Activated CD4-positive, alpha-beta T cell treated with anti-CD3 and anti-CD28 coated beads, Interleukin-2, amount 10 ng/mL, durations not matched to agents 7 days and 5 days (primary cell): ENCODE measurements at places on chromosomes 7 and 10. TPM values are rescaled to one million over a fixed set of nuclear protein-coding genes. Genes with fewer than 3 reads are reported as not detected.

FAM149B1 gene
- total RNA-seq, result 17.0 TPM

HMX2 gene
- not detected for total RNA-seq

TBRG4 gene
- total RNA-seq, result 102 TPM

ZNF467 gene
- total RNA-seq, result 0.32 TPM

TSPAN13 gene
- total RNA-seq, result 0.31 TPM

VPS37D gene
- total RNA-seq, result not detected

ETV1 gene
- 0.05 TPM for total RNA-seq

DNA sequence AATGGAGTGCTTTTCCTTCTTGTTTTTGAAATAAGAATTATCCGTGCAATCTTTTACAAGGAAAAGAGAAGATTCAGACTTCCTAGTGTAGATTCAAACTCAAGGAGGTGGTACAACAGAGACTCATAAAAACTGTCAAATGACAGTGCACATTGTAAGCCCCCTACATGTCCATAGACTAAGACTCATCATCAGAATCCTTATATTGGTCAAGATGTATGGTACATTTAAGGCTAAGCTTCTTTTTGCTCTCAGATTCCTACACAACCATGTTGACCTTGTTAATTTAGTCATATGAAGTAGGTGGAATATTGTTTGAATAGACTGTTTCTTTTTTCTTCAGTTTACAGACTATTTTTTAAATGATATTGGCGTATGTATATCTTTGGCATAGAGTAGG is 11.6 kb downstream of the CD36 start:
- no peaks in the 10 kb centered on the region for H3K4me1 ChIP-seq
- H3K27ac ChIP-seq, result no peak overlapping the region
- no peak overlapping the region for H3K4me3 ChIP-seq

DNA sequence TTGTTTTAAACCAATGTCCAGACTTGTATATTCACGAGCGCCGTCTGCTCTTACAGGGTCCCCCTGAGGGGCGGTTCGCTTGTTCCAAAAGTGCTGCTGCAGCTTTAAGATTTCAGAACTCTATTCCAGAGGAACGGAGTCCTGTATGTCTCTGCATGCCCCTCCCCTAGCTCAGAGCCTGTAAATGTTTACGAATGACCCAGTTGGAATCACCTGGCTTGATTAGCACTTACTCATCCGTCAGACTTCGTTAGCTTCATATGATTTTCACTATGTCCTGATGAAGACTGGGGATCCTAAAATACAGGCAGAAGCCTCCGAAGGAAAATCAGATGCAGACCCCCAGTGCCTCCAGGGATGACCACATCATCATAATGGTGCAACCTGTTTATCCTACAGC is 4.5 kb upstream of the CHST15 start:
- H3K27me3 ChIP-seq, result peaks cover 35% of the 10 kb centered on the region
- peaks cover 4% of the 10 kb centered on the region for H3K4me1 ChIP-seq
- H3K27ac ChIP-seq, result no peak overlapping the region
- no peak for DNase-seq

- H3K27ac ChIP-seq, result no peak overlapping the region
- no peak overlapping the region for H3K4me3 ChIP-seq
- DNase-seq, result no peak
- no peaks in the 10 kb centered on the region for H3K27me3 ChIP-seq
- H3K4me1 ChIP-seq, result peaks cover 38% of the 10 kb centered on the region
Measured at GRCh38 chr7:43890468-43890867, 15.9 kb downstream of the URGCP start.

DNA sequence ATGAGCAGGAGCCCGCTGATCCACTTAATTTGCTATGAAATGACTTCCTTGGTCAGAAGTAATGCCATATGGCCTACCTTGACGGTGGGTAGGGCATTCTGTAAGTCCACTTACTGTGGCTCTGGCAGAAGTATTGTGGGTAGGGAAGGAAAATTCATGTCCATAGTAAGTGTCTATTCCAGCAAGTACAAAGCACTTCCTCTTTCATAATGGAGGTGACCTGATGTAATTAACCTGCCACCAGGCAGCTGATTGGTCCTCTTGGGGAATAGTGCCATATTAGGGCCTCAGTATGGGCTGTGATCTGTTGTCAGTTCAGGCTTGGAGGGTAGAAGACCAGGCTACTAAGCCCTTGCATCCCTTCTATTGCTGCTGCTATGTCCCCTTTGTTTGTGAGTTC is 103.9 kb downstream of the SLC37A3 start:
- H3K36me3 ChIP-seq, result no peaks in the 10 kb centered on the region
- peaks cover 5% of the 10 kb centered on the region for H3K4me1 ChIP-seq
- no peak overlapping the region for H3K4me3 ChIP-seq
- no peak overlapping the region for H3K27ac ChIP-seq
- H3K27me3 ChIP-seq, result no peaks in the 10 kb centered on the region

DNA sequence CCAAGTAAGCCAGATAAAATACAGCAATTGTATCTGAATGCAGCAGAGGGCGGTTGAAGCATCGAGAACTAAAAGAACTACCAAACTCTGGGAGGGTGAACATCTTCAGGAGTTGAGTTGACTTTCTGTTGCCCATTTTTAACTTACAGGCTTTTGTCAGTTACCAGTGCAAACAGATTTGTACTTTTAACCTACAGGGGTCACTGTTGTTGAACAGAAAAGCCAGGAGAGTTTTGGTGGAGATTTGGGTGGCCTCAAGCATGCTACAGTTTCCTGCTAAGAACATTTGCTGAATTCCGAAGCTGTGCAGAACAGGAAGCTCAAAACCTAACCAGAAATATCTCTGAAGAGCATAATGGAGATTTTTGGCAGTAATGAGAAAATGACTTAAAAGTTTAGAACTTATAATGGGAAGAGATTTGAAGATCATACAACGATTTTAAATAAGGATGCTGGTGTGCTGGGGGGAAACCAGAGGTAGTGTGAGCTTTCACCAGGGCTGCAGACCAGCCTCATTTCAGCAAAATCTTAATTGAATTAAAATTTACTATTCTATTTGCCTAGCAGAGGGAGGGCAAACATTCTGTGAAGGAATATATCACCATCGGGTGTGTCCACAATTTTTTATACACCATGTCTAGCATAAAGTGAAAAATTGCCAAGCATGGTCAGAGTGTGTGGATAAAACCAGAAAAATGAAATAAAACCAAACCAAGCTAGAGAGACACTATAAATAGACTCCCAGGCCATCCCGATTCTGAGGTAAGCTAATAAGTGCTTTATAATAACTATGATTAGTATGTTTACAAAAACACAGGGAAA is 208.6 kb upstream of the CCDC6 start:
- peak; percentile 35 for DNase-seq
- no peaks in the 10 kb centered on the region for H3K4me1 ChIP-seq
- no peaks in the 10 kb centered on the region for H3K27me3 ChIP-seq
- no peak overlapping the region for H3K27ac ChIP-seq

DNA sequence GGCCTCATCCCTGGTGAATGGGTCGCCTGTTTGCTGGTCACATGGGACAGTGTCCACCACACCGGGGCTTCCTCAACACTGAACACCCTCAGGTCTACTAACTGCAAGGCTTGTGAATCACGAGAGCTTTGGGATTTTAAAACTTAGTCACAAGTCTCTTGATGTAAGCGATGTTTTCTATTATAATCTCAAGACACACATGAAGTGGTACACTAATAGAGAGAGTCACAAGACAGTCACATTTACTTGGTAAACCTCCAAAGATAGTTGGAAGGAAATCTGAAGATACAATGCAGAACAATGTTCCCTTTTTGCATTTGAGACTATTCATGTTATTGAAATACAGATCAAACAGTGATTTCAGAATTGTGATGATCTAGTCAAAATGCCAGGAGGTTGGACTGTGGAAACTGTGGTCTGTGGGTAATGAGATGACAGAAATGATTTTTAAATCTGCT is 233.1 kb upstream of the KLF6 start:
- H3K27ac ChIP-seq, result no peak overlapping the region
- H3K36me3 ChIP-seq, result peaks cover 2% of the 10 kb centered on the region

DNA sequence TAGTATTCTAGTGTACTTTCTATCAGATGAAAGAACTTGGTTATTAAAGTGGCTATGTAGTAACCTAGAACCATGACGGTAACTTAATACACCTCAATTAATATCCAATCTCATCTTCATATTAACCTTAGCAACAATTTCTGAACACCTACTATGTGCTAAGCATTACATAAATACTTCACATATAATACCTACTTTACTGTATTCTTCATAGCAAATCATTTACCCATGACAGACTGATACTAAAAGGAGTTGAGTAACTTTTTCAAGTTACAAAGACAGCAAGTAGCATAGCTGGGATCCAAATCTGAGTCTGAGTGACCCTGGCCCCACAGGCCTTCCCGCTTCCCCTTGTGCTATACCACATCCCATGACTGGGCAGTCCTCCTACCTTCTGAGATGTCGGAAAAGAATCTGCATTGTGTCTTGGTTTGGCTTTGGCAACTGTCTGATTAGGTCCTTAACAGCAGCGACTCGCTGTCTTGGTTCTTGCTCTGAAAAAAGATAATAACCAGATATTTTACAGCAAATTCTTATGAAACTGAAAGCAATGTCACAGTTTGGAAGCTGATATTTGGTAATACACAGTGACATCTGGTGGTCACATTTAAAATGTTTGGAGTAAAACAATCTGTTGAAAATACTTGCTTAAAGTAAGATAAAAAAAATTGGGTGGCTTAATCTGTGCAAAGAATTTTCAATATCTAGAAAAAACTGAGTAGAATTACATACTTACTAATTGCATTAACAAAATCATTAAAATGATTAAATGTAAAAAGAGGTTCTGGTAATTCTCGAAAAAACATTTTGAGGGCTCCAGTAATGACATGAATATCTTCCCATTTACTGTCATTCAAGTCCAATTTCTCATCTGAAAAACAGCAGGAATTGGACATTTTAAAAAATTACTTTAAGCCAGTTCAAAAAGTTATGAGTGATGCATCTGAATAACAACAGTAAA is 120.1 kb downstream of the ARHGAP12 start:
- no peaks in the 10 kb centered on the region for H3K27me3 ChIP-seq
- peaks cover 6% of the 10 kb centered on the region for H3K4me1 ChIP-seq
- H3K27ac ChIP-seq, result peak overlapping the region; percentile 90

GRCh38 chr10:72069751-72070526 is 18.4 kb downstream of the SPOCK2 start:
- no peak overlapping the region for H3K27ac ChIP-seq
- H3K4me3 ChIP-seq, result no peak overlapping the region
- H3K27me3 ChIP-seq, result no peaks in the 10 kb centered on the region
- peaks cover 23% of the 10 kb centered on the region for H3K4me1 ChIP-seq
- no peak for DNase-seq

DNA sequence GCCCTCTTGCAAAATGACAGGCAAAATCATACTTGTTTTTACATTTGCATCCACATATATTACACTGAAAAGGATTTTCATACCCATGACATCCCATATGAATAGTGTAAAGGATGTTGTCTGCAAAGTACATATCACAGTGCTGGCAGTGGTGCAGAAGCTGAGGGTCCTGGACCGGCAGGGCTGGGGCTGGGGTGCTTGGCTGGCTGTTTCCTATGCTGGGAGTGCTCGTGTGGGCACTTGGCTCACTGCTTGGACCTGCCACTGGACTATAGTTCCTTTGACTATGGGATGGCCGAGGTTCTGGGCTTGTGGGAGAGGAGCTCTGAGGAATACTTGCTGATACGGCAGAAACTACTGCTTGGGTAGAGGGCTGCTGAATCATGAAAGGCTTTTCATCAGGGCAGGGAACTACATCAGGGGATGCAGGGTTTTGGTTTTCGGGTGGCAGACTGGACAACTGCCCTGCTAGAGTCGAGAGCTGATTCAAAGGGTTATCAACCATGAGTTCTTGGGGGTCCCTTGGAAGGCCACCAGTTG is 13.7 kb downstream of the PSTK start:
- no peak overlapping the region for H3K4me3 ChIP-seq
- no peak overlapping the region for H3K27ac ChIP-seq
- no peaks in the 10 kb centered on the region for H3K27me3 ChIP-seq
- peaks cover 2% of the 10 kb centered on the region for H3K4me1 ChIP-seq
- H3K36me3 ChIP-seq, result peaks cover 26% of the 10 kb centered on the region

DNA sequence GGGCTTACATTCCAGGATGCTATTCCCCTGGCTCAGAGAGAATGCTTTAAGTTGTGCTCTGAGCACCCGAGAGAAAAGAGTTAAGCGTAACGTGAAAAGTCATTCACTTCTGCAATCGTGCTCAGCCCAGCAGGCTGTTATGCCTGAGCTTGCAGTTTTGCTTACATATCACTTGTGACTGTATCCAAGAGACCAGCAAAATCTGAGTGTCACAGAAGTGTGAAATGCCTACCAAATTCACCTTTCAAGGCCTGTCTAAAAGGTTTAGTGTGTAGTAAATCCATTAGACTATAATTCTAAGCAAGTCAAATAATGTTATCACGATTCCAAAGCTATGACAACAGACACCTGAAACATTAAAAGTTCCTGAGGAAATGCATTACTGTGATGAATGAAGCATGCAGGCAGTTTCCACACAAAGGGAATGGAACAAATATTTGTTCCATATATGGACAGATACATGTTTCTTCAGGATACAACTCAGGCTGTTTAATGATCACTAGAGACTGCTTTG is 20.1 kb downstream of the ITGB1 start:
- no peak for DNase-seq
- peaks cover 16% of the 10 kb centered on the region for H3K36me3 ChIP-seq
- H3K4me3 ChIP-seq, result no peak overlapping the region
- H3K27me3 ChIP-seq, result no peaks in the 10 kb centered on the region

- peak overlapping the region; percentile 7 for H3K4me3 ChIP-seq
- H3K27me3 ChIP-seq, result peaks cover under 1% of the 10 kb centered on the region
- peaks cover 2% of the 10 kb centered on the region for H3K36me3 ChIP-seq
- H3K27ac ChIP-seq, result peak overlapping the region; percentile 88
- H3K4me1 ChIP-seq, result peaks cover 23% of the 10 kb centered on the region
- DNase-seq, result peak; percentile 31
Measured at GRCh38 chr10:31707093-31708039, 221.3 kb downstream of the ARHGAP12 start.

GRCh38 chr10:12838995-12839927 is 162.3 kb downstream of the CCDC3 start:
- no peaks in the 10 kb centered on the region for H3K27me3 ChIP-seq
- H3K27ac ChIP-seq, result no peak overlapping the region
- no peaks in the 10 kb centered on the region for H3K36me3 ChIP-seq
- H3K4me3 ChIP-seq, result no peak overlapping the region

DNA sequence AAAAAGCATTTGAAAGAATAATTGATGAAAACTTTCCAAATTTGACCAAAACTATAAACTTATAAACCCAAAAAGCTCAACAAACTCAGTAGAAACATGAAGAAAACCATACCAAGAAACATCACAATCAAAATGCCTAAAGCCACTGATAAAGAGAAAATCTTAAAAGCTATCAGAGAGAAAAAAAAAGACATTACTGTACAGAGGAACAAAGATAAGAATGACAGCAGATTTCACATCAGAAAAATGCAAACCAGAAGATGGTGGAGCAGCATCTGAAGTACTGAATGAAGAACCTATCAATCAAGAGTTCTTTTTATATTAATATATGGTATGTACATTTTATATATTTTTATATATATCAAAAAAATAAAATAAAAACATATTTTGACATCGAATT is 2.4 kb upstream of the GPAM start:
- H3K4me1 ChIP-seq, result peaks cover 34% of the 10 kb centered on the region
- H3K27me3 ChIP-seq, result peaks cover 19% of the 10 kb centered on the region
- no peak for DNase-seq
- H3K27ac ChIP-seq, result no peak overlapping the region

DNA sequence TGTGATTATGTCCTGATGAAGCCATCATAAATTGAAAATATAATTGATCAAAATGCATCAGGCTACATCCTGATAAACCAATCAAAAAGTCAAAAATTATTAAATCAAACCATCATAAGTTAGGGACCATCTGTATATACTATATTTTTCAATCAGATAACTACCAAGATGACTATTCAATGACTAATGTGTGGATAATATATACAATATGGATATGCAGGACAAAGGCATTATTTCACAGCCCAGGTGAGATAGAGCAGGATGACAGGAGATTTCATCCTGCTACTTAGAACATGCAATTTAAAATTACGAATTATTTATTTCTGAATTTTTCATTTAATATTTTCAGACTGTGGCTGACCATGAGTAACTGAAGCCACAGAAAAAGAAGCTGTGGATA is 137.3 kb upstream of the GNAI1 start:
- H3K4me3 ChIP-seq, result no peak overlapping the region
- no peak for DNase-seq
- H3K36me3 ChIP-seq, result no peaks in the 10 kb centered on the region
